Central memory CD8-positive, alpha-beta T cell (primary cell): ENCODE measurements at places on chromosomes 6 and 20.

GRCh38 chr20:15031546-15032351 lies 694.3 kb upstream of the FLRT3 start:
- no peak for DNase-seq

GRCh38 chr6:157741321-157741947 lies 81.6 kb upstream of the SNX9 start:
- DNase-seq, result no peak

GRCh38 chr6:21111093-21111725 lies 482.3 kb upstream of the SOX4 start:
- DNase-seq, result no peak

DNA sequence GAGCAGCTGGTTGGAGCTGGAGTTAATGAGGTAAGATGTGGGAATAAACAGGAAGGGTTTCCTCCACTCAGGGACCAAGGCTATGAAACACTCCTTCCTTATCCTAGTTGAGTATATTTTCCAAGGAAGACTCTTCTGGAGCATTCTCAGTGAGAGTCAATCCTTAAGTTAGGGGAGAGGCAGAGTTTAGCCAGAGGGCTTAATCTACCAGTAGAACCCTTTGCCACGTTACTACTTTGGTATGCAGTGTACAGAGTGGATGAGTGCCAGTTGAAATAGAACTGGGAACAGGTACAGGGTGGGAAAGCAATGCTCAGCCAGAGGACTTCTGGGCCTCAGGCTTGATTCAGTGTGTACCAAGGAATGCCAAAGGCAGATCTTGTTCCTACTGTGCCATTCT lies 114.3 kb downstream of the UBE3D start:
- DNase-seq, result no peak

- DNase-seq, result peak; percentile 33
These were observed 58.5 kb upstream of the CEP85L start for GRCh38 chr6:118709859-118710350.

- no peak for DNase-seq
These were observed 16.4 kb upstream of the BLOC1S5 start for GRCh38 chr6:8080362-8081151.

DNA sequence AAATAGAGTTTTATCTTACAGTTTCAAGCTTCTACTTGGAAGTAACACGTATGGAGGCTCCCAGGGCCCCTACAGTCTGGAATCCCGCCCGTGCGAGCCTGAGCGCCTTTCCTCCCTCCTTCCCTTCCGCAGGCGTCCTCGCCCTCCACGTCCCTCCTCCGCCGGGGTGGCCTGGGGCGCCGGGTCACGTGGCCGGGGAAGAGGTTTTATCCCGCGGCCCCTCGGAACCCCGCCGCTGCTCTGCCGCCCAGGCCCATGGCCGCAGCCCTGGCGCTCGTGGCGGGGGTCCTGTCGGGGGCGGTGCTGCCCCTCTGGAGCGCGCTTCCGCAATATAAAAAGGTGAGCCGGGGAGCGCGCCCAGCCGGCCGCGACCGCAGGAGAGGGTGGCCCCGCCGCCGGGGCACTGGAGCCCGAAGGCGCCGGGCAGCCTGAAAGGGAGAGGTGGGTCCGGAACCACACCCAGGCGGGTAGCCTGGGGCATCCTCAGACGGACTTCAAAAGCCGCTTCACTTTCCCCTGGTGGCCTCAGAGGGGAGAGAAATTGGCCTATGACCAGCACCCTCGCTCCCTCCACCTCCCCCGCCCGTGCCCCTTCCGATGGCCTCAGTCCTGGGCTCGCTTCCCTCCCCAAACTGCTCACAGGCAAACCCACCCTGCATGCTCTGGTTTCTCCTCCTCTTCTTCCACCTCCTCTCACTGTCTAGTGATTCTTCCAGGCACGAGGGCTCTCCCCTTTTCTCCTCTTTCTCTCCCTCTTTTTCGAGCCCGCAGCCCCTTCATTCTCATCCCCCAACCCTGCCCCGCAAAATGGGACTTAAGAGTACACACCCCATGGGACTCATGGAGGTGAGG lies at the start of gene CLPSL2:
Gene CLPSL2, plus strand, starts transcription at position 235 of the 852 bp plus-strand sequence. Its CDS starts 21 bp downstream, at position 256.
- no peak for DNase-seq

GRCh38 chr20:49724408-49725223 lies 10.9 kb upstream of the B4GALT5 start:
- no peak for DNase-seq

DNA sequence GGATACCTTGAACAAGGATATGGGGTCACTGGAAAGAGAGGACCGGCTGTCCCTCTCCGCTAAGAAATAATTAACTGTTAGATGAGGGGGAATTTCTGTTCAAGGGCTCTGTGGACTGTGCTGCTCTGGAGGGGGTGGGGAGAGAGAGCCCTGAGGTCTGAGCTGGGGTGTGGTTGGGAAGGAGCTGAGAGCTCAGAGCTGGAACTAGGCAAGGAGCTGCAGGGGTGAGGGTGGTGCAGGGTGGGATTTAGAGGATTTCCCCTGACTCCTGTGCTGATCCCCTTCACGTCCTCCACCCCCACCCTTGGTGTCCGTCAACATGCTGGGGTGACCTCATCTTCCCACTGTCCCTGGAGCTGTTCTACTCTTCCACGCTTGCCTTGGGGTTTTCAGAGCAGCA lies 52.5 kb downstream of the HLA-A start:
- DNase-seq, result no peak

GRCh38 chr20:2101057-2101864 lies at the start of gene STK35:
TSS of gene STK35 (plus strand) at chr20:2101827. CDS start at chr20:2101882, 55 bp downstream.
- DNase-seq, result no peak

GRCh38 chr6:166029506-166029905 lies 138.1 kb downstream of the TBXT start:
- no peak for DNase-seq

DNA sequence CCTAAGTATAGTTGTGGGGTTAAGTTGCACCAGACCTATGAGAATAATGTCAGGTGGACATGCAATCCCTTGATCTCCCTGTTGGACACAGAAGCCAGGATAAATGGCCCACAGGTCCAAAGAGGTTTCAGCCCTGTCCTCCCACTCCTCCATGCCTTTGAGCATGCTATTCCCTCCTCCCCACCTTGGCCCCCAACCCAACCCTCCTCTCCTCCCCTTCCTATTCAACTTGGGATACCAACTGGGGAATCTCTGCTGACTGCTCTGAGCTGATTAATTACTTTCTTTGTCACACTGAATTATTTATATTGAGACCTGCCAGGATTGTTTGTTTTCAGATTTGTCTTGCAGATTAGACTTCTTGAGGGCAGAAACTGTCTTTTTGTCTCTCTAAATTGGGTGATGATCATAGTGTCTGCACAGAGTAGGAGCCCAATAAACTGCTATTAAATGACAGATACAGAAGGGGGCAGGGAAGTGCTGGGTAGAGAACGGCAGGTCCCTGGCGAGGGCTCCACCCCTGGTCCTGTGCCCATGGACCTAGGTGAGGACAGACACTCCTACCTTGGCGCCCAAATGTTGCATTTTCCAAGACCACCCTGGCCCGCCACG lies 120.9 kb downstream of the UNC5CL start:
- DNase-seq, result no peak

DNA sequence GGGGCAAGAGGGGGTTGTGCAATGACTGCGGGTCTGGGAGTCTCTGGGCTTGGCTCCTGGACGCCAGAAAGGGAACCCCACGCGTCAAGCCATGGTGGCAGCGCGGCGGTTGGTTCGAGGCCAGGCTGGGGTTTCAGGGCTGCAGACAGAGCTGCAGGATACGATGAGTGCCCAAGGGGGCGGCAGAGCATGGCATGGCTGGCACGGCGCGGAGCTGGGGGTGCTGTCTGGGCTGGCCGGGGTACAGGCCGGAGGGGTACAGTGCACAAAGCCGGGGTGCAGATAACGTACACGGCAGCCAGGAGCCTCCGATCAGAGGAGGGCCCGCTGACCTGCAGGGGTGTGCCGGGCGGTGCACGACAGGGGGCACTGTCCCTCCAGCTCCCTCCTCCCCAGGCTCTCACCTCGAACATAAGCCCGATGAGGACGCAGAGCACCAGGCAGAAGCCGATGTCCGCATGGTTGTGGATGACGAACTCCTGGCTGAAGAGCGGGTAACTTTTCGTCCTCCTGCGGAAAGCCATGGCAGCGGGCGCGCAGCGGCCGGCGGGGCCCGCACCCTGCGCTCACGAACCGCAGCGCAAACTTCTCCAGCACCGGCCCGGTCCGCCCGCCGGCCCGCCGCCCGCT lies 353 bp downstream of the TRAM2 start:
- peak; percentile 41 for DNase-seq

DNA sequence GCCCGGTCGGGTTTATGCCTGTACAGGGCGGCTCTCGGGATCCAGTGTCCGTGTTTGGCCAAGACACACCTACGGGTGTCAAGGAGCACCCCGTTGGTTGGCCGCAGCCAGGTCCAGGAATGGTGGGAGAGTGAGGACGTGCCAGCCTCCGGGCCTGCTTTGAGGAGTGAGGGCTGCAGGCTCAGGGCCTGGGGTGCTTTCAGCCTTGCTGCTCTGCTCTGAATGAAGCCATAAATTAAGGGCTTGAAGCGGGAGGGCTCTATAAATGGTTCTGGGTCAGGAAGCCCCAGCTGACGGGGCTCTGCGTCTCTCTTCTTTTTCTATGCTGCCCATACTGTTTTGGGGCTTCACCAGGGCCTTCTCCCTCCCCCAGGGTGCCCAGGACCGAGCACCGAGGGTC lies 15.1 kb downstream of the GATA5 start:
- no peak for DNase-seq

- DNase-seq, result no peak
These were observed 268.5 kb downstream of the TAF4 start for GRCh38 chr20:61797200-61797599.

DNA sequence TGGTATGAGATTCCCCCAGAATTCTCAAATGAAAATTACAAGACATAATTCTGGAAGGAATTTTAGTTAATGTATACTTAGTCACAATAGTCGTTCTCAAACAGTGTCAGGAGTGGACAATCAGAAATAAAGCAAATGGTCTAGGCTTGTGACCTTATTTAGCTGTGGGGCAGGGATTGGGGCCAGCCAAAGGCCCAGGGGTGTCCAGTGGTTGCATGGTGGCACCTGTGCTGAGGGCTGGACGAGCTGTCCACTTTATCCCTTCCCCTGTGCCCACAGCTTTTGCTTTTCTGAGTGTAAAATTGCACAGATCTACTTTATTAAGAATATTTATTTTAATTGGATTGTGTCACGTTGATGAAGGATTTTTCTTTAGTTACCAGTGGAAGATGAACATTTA lies 195.0 kb downstream of the ARID1B start:
- no peak for DNase-seq

- no peak for DNase-seq
These were observed 25.3 kb downstream of the SNX5 start for GRCh38 chr20:17943343-17943742.

DNA sequence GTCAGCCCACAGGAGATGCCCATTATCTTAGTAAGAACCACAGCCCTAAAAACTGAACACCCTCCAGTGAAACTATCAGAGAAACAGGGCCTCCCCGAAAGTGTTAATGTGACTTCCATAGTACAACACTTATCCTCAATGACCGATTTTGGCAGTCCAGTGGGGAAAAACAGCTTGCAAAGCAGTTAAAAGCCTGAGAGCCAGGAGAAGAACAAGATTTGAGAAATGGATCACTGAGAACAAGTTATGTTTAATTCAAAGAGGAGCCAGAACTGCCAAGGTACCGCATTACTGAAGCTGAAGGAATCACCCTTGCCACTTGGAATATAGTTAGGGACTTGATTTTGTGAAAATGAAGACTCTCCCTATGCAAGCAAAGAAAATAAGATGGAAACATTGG lies 236.9 kb downstream of the QKI start:
- DNase-seq, result no peak

- DNase-seq, result no peak
These were observed 9.2 kb upstream of the PRSS16 start for GRCh38 chr6:27238010-27238983.

DNA sequence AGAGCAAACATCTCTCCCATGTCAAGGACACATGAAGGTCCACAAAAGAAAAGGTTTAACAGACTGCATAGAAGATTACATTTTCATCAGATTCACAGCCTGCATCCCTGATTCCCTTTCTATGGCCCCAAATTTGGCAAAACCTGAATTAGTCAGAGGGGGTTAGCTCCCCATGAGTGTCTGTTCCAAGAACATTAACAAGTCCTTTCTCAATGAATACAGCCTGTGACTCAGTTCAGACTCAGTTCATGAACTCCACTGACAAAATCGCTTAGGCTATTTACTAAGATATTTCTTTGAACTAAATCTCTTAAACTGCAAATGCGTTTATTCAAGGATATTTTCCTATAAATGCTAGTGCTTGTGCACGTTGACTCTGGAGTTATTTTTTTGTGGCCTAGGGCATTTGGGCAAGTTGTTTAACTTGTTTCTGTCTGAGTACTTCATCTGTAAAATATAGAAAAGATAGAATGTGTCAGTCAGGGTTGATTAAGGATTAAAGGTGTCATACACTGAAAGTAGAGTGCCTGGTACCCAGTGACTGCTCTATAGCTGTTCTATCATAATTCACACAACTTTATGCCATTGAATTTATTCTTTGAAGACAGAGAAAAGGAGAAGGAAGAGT lies 422.6 kb downstream of the HTR1B start:
- DNase-seq, result no peak

- no peak for DNase-seq
These were observed 10.2 kb upstream of the SRPK1 start for GRCh38 chr6:35931120-35931561.

GRCh38 chr6:16832721-16833120 lies 71.5 kb upstream of the ATXN1 start:
- no peak for DNase-seq

DNA sequence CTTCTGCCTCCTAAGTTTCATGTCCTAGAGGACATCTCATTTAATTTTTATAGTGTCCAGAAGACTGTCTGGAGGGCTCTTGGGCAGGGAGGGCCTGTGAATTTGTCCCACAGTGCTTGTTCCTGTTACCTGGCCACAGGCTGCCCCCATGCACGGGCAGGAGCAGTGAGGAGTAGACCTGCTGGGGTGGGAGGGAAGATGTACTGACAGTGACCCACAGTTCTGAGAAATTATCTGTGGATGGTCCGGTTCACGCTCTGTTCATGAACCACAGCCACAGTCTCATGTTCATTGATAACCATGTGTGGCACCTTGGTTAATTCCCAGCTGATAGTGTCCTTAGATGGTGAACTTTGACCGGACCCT lies 18.8 kb upstream of the ZNF831 start:
- DNase-seq, result no peak

DNA sequence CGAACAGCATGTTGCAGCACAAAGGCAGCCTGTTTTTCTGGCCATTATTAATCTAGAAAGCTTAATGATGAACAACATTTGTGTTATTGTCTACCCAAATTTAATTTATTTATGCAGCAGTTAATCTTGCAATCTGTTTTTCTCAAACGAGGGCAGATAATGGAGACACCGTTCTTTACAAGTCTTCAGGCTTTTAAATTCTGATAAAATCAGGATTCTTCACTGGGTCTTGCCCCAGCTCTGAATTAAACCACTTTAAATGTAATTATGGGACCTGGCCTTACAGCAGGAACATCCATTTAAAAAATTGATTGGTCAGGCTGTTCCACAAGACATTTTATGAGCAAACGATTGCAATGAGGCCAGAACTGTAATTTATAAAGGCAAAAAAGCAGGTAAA lies 26.5 kb upstream of the INSM1 start:
- DNase-seq, result no peak

DNA sequence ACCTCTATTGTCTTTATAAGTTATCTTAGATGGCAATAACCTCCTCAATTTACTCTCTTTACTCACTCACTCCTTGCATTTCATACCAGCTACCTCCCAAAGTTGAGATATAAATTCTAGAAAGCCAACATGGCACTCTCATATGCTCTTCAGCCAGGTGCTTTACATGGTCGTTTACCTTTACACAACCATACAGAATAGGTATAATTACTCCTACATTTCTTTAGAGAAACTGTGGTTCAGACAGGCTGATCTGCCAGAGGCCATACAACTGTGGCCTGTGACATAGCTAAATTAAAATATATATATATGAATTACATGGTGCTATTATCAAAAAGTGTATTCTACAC lies 45.7 kb downstream of the HBS1L start:
- DNase-seq, result no peak

GRCh38 chr20:17399303-17399985 lies 131.7 kb downstream of the BFSP1 start:
- DNase-seq, result no peak
